ENCODE measurements at places on chromosomes 12 and 14.

DNA sequence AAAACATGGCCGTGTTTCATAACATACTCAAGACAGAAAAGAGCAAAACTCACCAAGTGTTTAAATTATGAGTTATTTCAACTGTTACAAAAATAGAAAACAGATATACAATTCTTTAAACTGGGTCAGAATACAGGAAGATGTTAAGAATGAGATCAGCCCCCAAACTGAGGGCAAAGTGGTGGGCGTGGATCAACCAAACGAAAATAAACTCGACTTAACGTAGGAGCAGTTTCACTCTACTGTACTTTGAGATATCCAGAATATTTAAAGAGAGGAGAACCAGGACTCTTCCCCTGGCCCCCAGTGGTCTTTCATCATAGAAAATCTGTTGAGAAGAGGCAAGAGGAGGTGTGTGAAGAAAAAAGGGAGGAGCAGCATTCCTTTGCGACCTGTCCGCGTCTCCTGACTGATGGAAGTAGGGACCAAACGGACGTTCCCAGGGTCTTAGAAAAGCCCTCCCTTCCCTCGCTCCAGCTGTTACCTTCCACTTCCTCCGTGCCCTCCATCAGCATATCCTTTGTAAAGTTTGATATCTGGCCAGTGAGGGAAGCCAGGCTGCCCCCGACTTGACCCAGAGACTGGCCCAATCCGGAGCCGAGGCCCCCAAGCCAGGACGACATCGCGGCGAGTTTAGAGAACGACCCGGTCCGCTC, 668 bp downstream of the TRIP11 start:
- DNase-seq: peak; percentile 33

DNA sequence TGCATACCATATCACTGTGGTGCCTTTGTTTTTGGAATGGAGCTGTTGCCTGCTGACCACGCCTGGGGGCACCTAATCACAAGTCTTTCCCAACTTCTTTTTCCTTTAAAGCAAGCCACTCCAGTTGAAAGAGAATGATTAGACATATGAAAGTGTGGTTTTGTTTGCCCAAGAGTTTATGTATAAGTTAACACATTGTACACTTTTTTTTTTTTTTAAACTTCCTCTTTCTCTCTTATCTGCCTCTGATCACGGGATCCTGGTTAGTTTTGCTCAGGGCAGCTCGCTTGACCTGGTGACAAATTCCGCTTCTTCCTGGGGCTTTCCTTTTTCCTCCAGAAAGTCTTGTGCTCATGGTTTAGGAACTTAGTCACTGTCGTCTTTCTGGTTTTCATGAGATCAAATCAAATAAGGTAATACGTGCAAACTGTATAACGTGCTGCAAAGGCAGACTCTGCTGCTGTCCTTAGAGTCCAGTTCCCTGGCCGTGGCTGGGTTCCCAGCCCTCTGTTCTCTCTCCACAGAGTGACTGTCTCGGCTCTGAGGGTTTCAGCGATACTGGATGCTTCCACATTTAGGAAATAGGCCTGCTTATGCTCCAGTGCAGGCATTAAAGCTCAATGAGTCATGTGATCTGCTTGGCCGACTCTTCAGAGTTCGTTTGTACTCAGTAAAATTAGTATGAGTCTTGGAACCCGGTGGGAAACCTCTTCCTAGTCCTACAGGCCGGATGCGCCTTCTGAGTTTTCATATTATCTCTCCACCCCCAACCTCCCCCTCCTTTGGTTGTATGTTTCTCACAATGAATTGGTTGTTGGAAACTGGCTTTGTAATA, 15.2 kb downstream of the RASSF3 start:
- peak; percentile 40 for DNase-seq

GRCh38 chr12:14239350-14239934, 126.0 kb upstream of the ATF7IP start:
- DNase-seq: no peak

DNA sequence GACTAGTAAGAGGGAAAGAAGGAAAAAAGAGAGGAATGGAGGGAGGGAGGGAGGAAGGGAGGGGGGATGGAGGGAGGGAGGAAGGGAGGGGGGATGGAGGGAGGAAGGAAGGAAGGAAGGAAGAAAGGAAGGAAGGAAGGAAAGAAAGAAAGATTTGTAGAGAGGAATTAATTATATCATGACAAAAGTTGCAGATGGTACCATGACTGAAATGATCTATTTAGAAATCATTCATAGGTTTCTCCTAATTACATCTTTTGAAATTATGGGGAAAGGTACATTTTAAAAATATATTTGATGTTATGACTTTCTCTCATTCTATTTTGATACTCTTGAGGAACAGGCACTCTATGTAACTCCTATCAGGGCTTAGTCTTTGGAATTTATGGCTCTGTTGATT, 236.2 kb upstream of the BTG1 start:
- no peak for DNase-seq

- DNase-seq: no peak
Observed at GRCh38 chr12:64730588-64730969, 28.6 kb downstream of the GNS start.

DNA sequence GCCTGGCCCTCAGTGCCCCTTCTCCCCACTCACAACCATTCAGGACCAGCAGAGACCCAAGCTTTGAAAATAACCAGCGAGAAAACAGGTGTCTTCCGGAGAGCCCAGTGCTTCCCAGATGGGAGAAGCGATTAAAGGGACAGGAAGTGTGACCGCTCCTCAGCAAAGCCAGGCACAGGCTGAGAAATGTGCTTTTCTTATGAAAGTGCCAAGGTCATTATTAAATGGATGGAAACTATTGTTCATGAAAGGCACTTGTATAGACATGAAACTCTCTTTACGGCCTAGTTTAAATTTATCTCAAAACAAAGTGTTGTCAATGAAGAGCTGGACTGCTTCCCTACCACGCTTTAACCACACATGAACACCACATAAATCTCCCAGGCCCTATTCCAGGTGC, 210.4 kb downstream of the SPTSSA start:
- no peak for DNase-seq

GRCh38 chr14:26984311-26985177, 386.7 kb upstream of the NOVA1 start:
- peak; percentile 3 for DNase-seq

GRCh38 chr12:86748894-86749293, 492.7 kb upstream of the MGAT4C start:
- DNase-seq: no peak

GRCh38 chr12:106135075-106135474, 3.7 kb downstream of the NUAK1 start:
- DNase-seq: no peak

DNA sequence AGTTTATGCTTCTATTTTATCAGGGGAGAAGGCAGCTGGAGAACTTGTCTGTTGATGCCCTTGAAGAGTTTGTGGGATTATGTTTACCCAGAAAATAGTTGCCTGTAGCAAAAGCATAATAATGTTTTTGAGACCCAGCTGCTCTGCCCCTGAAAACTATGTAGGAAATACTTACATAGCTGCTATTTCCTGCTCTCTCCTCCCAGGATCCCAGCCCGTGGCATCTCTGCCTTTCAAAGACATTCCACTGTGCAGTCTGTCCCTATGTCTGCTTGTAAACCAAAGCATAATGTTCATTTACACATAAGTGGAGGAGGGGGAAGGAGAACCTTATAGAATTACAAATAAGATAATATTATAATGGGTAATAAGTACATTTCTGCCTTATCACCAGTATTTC, 198.7 kb downstream of the SYT1 start:
- DNase-seq: no peak

DNA sequence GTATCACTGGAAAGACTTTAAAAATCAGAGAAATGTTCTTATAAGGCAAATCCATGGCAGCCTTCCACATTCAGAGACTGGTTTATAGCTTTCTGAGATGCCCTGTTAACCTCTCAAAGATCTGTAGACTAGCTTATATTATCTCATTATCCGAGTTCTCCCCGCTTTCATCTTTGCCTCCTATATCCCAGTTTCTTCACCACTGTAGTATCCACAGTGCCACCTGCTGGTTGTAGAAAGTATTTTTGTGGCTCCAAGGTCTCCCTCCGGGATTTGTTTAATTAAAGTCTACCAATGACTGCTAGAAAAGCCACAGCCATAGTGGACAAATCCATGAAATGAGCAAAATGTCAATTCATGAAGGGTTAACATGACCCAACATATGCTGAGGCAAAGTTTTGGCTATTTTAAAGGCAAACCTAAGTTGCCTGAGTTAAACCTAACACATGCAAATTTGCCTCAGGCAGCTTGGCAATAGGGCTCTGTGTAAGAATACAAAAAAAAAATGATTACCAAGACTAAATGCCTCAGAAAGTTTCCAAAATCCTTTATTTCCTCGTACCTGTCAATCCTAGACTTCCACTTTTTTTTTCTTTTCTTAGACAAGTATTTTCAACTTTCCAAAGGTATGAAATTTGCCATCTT, 218.8 kb upstream of the BMP4 start:
- peak; percentile 7 for DNase-seq

- DNase-seq: no peak
Observed at GRCh38 chr12:92259696-92260251, 114.1 kb upstream of the BTG1 start.

- DNase-seq: no peak
Observed at GRCh38 chr12:107145397-107145796, 52.0 kb upstream of the CRY1 start.
